Stimulated activated CD8-positive, alpha-beta memory T cell treated with anti-CD3 and anti-CD28 coated beads, Interleukin-7, amount 100 ng/mL, for 1 hour (primary cell): ENCODE measurements at places on chromosomes 5 and 9.

DNA sequence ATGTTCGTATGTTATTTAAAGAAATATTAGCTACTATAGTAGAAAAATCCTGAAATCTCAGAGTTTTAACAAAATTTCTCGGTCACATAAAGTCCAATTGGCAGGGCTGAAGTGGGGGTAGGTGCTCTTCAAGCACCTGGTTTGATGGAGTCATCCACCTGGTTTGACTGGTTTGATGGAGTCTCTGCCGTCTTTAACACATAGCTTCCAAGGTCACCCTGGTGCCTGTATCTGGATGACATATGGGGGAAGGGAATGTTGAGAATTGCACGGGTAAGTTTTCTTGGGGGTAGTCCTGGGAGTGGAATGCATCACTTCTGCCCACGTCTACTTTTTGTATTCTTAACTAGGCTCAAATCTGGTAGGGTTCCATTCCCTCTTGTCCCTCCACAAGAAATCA is 351.2 kb downstream of the SH3GL2 start:
- no peak for DNase-seq

- no peak for DNase-seq
These were observed 78.3 kb upstream of the TNFSF8 start for GRCh38 chr9:115008536-115009270.

DNA sequence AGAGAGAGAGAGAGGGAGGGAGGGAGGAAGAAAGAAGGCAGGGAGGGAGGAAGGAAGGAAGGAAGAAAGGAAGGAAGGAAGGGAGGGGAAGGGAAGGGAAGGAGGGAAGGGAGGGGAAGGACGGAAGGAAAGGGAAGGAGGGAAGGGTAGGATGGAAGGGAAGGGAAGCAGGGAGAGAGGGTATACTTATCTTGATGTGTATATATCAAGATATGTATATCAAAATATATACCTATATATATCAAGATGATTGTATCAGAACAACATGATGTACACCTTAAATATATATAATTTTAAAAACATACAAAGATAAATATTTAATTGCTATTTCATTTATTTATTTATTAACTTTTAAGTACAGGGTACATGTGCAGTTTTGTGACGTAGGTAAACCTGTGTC is 96.8 kb upstream of the ADAMTS16 start:
- DNase-seq = no peak

GRCh38 chr9:129998491-129999140 is 44.4 kb downstream of the FNBP1 start:
- no peak for DNase-seq

DNA sequence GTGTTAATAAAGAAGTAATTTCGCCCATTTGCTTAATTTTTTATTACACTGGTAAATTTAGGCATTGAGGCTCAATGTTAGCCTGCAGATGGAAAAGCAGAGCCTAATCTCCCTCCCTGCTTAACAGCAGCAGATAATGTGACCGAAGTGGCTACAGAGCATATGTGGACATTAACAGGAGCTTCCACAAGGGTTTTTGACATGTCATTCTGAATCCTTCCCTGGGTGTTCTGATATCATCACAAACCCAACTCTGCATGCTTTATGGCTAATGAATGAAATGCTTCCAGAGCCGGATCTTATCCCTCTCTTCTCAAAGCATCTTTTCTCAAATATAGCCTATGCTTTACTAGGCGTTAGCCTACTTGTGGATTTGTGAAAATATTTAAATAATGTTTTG is 208.6 kb downstream of the CAAP1 start:
- DNase-seq = no peak

GRCh38 chr9:83986195-83986594 is 5.6 kb downstream of the RMI1 start:
- DNase-seq = no peak
